ENCODE measurements at places on chromosomes 7 and 10. TPM values are rescaled to one million over a fixed set of nuclear protein-coding genes. Genes with fewer than 3 reads are reported as not detected.

The CHST15 gene
- polyA plus RNA-seq: 20.6 TPM

The UTF1 gene
- not detected for polyA plus RNA-seq

GRCh38 chr10:80542053-80542452 lies 4.4 kb downstream of the SH2D4B start:
- DNase-seq: no peak

GRCh38 chr10:100980711-100981110 lies 6.6 kb downstream of the MRPL43 start:
- DNase-seq: no peak

DNA sequence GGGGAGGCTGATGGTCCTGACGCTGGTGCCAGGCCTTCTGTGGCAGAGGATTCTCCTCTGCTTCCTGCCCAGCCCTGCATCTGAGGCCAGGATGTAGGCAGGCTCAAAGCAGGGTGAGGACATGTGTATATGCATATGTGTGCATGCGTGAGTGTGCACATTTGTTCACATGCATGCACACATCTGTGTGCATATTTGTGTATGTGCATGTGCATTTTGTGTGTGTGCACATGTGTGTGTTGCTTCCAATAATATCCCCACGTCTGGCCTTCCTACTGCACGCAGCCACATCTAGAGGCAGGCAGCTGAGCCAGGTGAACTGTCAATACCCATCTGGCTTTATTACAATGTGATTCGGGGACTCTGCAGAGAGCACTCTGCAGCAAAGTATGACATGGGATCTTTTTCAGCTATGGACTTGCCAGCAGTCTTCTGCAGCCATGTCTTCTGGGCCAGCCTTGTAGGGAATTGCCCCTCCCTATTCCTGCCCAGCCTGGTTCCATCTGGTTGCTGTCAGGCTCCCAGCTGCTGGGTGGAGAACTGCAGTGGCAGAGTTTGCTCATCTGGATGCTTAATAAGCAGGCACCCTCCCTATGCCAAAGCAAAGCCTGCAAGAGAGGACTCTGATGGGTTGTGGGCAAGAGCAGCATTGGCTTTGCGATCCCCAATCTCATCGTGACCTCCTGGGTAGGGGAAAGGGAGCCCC lies 140.7 kb downstream of the PFKFB3 start:
- no peak for DNase-seq

- no peak for DNase-seq
Measured at GRCh38 chr7:151866028-151866427, 10.9 kb downstream of the PRKAG2 start.

GRCh38 chr10:114022766-114023597 lies 20.7 kb upstream of the ADRB1 start:
- DNase-seq: no peak

DNA sequence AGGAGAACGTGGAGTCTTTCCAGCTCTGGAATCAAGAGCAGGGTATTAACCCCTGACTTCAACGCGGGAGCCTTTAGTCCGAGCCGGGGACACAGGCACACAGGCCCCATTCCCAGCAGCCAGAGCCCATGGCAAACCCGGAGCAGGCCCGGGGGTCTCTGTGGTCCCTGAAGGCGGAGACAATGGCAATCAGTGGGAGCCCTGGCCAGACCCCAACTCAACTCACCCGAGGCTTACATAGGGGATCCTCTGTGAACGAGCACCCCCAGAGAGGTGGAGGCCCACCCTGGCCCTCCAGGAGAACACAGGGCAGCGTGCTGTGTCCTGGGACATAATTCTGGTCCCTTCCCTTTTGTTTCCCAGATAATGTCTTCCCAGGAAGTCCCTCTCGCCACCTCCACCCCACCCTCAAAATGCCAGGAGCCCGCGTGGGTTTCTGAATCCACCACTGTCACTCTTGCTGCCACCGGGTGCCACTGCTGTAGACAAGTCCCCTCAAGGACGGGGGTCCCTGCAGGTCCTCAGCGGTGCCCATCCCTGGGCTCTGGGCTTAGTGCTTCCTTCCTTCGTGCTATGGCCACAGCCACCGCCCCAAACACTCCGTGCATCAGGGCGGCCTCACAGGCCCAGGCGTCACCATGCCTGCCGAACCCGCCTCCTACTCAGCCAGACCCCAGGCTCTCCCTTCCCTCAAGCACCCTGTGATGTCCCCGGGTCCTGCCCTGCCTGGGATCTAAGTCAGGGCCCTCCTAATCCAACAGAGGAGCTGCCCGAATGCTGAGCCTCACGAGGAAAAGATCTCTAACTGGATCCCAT lies 28.6 kb upstream of the PPP2R2D start:
- DNase-seq: no peak

Measured in left kidney (tissue), 8 donors.